ENCODE measurements at places on chromosomes 7 and 10. TPM values are rescaled to one million over a fixed set of nuclear protein-coding genes. Genes with fewer than 3 reads are reported as not detected.
A peak's percentile ranks its signal among the peaks of the same experiment; 100 is the strongest.

GRCh38 chr7:27108390-27109127 is 6.1 kb upstream of the HOXA2 start:
- no peak for DNase-seq

DNA sequence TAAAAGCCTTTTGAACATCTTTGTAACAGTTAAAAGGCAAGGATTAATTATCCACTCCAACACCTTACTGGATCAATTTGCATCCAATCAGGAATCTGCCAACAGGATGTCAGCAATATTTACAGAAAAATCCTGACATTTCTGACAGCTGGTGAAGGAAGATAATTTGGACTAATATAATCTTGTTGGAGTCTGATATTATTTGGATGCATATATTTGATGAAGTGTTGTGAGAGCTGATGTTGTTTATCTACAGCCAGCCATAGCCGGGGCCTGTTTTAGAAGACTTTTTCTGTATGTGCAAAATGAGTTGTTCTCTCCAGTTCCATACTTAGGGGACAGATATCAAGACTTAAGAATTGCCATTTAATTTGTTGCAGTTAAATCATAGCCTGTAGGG is 91.1 kb downstream of the GPR37 start:
- DNase-seq: no peak

GRCh38 chr7:50595491-50596102 is 30.4 kb upstream of the DDC start:
- DNase-seq: peak; percentile 32

- no peak for DNase-seq
Observed at GRCh38 chr7:38306914-38307313, 33.5 kb upstream of the TARP start.

GRCh38 chr7:22204312-22204711 is 152.6 kb downstream of the RAPGEF5 start:
- DNase-seq: peak; percentile 15

GRCh38 chr7:1815051-1815481 is 145.0 kb downstream of the ELFN1 start:
- peak; percentile 81 for DNase-seq

DNA sequence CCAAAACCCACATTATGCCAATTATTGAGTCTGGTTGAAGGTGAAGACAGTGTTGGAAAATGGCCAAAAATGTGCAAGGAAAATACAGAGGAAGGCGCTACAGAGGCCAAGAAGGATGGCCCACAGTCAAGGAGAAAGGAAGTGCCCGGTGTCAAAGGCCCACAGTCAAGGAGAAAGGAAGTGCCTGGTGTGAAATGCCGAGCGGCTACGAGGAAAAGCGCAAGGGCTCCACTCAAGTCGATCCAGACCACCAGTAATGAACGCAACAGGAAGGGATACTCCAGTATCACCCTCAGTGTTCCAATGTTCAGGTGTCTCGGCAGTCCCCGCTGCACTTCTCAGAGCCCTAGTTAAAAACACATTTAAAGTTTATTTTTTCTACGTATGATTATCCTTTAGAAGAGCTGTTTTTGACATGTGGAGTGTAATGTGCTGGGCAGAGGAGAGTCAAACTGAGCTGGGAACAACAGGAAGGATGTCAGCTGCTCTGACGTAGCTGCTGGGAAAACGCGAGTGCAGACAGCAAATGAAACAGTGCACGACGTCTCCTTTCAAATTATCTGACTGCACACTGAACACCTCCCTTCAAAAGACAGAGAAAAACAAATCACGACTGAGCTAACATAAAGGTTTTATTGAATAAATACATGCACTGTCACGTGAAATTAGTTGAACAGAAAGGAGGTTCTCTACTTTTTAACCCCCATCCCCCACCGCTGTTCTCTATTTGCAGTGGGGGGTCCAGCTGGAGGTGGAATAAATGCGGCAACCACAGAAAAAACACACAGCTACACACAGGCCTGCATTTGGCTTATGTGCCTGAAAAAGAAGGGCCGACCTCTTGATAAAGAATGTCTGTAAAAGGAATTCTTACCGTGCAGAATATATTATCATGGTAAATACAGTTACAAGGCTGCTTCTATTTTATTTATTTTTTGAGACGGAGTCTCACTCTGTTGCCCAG is 26.1 kb upstream of the NCAPG2 start:
- DNase-seq: peak; percentile 30

GRCh38 chr7:26393818-26394217 is 102.2 kb downstream of the SNX10 start:
- DNase-seq: no peak

GRCh38 chr7:32177232-32177631 is 107.0 kb upstream of the PDE1C start:
- no peak for DNase-seq

GRCh38 chr7:141128506-141128905 is 54.6 kb downstream of the TMEM178B start:
- peak; percentile 15 for DNase-seq

DNA sequence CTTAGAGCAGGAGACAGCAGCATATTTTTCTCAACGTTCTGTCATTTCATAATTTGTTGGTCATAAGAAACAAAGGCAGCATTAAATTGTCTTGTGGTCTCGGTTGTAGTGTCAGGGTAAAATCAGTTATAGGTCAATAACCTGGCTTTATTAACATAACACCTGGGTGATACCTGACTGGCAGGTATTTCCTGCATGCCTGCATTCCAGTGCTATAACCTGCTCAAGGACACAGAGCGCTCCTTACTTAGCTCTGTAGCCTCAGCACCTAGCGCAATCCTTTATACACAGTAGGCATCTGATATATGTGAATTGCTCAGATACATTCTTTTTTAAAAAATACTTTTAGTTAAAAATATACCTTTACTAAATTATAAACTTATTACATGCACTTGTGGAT is 38.9 kb upstream of the PRKG1 start:
- DNase-seq: no peak

- DNase-seq: peak; percentile 36
Observed at GRCh38 chr7:4707217-4707741, 25.2 kb downstream of the FOXK1 start.

DNA sequence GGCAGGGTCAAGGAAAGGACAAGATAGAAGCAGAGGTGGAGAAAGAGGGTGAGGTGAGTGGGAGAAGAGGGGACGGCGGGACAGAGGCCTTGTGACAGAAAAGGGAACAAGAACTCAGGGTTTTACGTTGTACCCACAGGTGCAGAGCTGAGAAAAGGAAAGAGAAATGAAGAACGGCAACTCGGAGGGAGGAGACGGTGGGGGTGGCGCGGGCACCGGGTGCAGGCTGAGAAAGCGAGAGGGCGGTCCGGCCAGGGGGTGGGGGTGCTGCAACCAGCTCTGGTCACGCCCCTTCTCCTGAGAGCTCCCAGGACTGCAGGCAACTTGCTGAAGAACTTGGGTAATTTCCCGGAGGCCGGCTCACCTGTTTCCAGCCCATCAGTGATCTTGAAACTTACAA is 65.3 kb downstream of the CARD11 start:
- DNase-seq: peak; percentile 22

DNA sequence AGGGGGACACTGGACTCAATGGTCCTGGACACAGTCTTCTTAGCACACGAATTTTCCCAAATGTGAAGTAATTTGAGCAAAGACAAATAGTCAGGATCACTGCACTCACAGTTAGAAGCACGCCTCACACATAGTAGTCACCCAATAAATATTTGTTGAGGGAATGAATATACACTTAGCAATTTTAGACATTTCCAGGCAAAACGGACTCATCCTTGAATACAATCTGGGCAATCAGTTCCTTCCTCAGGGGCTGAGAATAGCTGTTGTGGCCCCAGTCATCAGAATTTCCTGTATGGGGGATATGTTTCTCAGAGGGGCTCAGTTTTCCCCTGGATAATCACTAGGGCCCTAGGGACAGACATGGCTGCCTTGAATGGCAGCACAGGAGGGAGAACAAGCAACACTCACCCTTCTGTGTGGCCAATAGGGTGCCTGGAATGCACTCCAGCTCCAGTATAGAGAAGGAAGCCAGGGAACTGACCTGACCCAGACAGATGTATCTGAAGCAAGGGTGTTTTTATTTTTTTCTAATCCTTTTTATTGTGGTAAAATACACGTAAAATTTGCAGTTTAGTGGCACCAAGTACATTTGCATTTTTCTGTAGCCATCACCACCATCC is 282.7 kb upstream of the ZNF32 start:
- DNase-seq: no peak

DNA sequence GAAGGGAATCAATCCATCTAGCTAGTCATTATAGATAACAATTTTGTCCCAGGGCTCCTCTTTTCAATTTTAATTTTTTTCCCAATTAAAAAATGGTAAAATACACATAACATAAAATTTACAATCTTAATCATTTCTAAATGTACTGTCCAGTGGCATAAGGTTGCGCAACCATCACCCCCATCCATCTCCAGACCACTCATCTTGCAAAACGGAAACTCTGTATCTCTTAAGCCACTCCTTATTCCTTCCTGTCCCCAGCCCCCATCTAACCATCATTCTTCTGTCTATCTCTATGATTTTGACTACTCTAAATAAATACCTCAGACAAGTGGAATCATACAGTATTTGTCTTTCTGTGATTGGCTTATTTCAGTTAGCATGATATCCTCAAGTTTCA is 46.1 kb upstream of the RAB18 start:
- no peak for DNase-seq

- no peak for DNase-seq
Observed at GRCh38 chr10:28186887-28187578, 115.8 kb downstream of the MPP7 start.

DNA sequence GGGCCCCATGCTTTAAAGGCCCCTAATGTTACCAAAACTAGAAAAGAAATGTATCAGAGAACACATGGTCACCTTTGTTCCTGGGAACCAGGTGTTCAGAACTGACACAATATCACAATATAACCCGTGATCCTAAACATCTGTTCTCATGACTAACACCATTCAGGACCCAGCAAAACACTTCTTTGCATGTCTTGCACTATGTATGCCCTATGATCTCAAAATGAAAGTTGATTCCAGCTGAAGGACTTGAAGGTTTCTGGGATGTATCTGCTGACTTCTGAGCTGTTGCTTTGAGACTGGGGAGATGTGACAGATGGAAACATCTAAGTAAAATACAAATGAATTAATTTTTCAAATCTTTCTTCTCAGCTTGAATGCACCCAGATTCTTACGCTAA is 37.5 kb upstream of the PIK3CG start:
- DNase-seq: no peak

DNA sequence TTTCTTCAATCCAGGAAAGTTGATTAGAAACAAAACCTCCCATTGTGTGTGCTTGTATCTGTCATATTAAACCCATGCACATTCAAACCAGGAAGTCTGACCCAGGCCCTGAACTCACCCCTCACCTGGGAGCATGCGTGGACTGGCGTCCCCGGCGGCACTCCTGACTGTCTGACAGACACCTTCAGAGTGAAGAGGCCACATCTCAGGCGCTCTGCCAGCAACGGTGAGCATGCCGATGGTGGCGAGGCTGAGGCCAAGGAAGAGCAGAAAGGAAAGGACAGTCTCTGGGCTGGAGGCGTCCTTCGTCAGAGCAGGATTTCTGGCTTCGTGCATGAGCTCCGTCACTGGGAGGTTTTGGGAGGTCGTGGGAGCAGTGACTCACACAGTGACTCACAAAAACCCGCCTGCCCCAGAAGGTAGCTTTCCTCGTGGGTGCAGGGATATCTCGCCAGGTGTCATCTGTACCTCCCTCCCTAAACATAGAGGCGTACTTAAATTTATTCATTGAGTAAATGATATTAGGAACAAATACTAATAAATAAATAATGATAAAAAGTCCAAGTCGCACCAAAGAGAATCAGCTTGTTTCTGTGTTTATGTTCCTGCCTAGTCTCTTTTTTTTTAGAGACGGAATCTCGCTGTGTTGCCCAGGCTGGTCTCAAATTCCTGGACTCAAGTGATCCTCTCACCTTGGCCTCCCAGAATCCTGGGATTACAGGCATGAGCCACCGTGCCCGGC is 13.5 kb downstream of the IQCE start:
- no peak for DNase-seq

DNA sequence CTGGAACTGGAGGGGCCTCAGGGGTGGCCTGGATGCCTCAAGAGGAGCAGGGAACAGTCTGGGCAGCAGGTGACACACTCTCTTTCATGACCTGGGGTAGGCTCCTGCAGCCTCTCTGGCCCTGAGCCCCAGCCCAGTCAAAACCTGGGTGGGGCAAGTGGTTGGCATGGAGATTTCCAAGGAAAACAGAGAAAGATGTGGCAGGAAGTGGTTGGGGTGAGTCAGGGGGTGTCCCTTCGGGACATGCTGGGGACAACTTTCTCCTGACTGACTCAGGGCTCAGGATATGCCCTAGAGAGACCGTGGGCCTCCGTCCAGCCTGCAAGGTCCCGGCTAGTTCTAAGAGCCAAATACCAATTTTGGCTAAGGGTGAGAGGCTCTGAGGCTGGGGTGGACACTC is 2.9 kb downstream of the AQP1 start:
- DNase-seq: no peak

GRCh38 chr10:21334891-21335696 is 190.4 kb downstream of the SKIDA1 start:
- DNase-seq: peak; percentile 92

- DNase-seq: peak; percentile 78
Observed at GRCh38 chr7:27901028-27901760, 161.2 kb downstream of the TAX1BP1 start.

DNA sequence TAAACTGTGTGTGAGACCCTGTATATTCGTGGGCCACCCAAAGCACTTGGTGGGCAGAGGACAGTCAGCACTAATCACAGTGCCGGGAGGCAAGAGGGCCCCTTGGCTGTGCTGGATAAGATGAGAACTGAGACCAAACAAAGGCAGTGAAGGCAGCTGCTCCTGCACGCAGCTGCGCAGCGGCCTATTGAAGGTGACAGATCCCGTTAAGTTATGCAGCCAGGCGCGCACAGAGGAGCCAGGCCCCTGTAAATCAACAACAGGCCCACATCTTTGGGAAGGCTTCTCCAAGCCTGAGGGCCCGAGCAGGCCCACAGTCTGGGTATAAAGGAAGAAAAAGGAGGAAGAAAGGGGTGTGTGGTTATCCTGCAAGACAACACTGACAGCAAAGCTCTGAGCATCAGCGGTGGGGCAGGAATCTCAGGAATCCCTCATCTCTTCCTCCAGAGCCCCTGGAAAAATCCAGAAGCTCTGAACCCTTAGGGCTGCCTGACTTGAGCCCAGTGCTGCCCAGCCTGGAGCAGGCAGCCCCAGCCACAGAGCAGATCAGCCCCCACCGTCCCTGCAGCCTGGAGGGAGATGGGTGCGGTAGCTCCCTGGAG is 154.2 kb downstream of the ARHGAP12 start:
- DNase-seq: peak; percentile 84

The INA gene
- total RNA-seq: 0.13 TPM

The NUTM2D gene
- total RNA-seq: 5.7 TPM

The TLX1 gene
- total RNA-seq: not detected

The CYP3A4 gene
- total RNA-seq: 0.04 TPM

The SRRM3 gene
- total RNA-seq: 0.31 TPM

The CLRN3 gene
- total RNA-seq: 0.09 TPM

The THSD7A gene
- 3.8 TPM for total RNA-seq

The MYH16 gene
- not detected for total RNA-seq

The UBTD1 gene
- total RNA-seq: 10.6 TPM

The SLC16A9 gene
- total RNA-seq: 7.0 TPM

The CTNNA3 gene
- total RNA-seq: 18.8 TPM

The LIPF gene
- total RNA-seq: not detected

The CYP2E1 gene
- 0.98 TPM for total RNA-seq

Measured in muscle of leg (tissue), 16 donors.